Stimulated activated CD4-positive, alpha-beta T cell treated with anti-CD3 and anti-CD28 coated beads, TNF-alpha, amount 100 ng/mL, for 1 hour (primary cell): ENCODE measurements at places on chromosomes 11 and 22.

GRCh38 chr11:132962041-132962440 is 570.3 kb downstream of the OPCML start:
- no peak for DNase-seq

GRCh38 chr11:78438298-78438975 is 20.8 kb upstream of the GAB2 start:
- no peak for DNase-seq

- no peak for DNase-seq
Measured at GRCh38 chr11:204587-205109, 2.6 kb downstream of the BET1L start.

DNA sequence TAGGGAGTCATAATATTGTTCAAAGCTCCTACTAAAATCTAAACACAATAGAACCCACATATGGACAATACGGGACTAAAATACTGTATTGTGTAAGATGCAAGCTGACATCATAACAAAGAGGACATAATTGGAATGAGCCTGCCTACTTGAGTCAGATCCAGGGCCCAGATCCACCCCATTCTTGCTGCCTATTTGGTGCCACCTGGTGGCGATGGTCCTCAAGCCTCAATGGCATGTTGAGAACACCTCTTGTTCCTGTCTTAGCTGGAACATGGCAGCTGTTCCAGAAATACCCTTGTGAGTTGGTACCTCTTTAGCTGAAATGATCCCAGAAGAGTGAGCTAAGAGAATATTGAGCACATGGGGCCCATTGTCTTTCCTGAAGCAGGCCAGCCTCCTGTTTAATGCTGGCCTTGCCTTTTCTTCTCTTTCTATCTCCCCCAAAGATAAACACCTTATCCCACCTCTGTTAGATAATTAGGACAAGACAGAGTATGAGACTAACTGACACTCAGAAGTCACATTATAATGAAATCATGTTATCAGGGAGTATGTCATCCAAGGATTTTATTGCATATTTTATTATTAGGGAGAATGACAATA is 680.9 kb upstream of the ANO5 start:
- DNase-seq: no peak

GRCh38 chr11:120702656-120703055 is 191.1 kb downstream of the GRIK4 start:
- DNase-seq: no peak

DNA sequence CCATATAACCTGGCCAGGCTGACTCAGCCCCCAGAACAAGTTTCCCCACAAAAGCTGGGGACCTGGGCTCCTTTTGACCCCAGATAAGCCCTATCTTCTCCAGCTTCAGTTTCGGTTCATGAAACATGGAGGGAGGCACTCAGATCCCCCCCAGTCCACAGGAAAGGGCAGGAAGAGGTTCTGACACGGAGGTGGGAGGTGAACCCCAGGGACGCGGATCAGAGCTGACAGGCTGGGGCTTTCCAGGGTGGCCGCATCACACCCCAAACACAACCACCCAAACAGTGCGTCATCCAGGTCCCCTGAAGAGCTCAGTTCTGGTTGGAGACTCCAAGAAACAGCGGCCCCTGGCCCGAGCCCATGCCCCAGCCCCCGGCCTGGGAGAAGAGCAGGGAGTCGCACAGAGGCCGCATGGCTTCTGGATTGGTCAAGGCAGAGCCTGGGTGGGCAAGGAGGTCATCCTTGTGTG is 44.3 kb upstream of the A4GALT start:
- DNase-seq: no peak

DNA sequence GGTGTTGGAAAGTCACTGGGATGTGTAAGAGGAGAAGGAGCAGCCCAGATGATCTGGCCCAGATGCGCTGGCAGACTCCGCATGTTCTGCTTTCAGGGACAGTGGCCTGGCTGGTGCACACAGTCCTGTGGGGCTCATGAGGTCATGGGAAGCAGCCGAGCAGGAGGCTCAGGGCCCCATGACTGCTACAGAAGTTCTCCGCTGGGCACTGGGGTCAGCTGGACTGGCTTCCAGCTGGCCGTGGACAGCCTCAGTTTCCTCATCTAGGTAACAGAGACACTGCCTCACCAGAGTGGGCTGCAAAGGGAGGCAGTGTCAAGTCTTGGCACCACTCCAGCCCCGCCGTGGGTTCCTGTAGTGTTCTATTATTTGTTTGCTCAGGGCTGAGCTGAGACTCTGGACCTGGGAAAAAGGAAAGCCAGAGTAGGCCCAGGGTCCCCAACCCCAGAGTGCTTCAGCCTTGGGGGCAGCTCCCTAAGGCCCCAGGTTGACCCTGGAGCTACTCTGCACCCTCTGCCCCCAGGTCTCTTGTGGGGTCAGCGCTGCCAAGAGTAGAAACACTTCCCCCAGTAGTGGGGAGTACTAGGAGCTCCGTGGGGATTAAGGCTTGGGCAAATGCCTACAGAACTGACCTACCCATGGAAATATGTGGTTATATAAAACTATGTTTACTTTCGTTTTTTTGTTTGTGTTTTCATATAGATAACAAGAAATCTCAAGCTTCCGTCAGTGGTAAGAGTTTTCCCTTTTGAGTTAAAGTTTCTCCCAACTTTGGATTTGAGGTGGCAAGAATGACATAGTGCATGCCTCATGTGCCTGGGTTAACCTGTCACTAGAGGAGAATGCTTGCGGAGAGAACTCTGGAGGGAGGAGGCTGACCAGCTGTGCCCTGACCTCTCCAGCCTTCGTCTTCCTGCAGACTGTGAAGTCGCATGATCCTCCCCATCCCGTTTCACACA is 45.3 kb downstream of the MED15 start:
- DNase-seq: no peak

DNA sequence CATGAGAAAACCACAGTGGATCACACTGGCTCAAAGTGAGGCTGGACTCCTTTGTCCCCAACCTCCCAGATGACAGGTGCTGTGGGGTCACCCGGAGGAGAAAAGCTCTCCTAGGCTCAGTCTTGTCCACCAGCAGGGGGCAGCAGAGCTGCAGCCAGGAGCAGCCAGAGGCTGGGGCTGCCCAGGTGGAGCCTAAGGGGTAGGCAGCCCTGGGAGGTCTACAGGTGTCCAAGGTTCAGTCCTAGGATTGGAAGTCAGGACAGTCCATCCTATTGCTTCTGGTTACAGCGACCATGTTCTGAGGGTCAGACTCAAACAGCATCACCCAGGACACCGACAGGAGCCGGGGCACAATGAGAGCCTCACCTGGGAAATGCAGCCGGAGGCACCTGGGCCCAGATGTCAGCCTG is 77.6 kb upstream of the IGLL5 start:
- DNase-seq: peak; percentile 61

DNA sequence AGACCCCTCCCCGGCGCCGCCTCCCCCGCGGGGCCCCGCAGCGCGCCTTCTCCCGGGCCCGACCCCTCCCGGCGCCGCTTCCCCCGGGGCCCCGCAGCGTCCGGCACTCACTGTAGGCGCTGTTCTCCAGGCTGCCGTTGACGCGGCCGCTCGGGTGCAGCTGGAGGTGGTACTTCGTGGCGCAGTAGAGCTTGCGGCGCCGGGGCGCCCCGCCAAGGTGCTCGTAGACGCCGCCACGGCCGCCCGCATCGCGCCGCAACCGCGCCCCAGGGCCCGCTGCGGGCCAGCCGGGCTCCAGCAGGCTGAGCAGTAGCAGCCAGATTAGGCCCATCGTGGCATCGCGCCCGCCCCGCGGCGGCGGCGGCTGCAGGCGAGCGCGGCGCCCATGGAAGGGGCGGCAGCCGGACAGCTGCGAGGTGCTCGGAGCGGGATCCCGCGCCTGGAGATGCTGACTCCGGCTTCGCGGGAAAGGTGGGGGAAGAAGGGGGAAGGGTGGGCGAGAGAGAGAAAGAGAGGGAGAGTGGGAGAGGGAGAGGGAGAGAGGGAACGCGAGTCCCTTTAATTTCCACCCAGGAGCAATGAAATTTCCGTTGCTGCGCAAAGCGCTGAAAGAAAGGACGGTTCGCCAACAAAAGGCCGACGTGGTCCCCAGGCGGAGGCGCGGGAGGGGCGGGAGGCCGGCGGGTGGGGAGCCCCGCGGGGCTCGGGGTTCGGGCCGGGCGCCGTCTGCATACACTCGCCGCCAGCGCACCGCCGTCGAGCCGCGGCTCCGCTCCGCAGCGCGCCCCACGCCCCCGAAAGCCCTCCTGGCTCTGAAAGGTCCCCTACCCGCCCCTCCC is at the start of gene FGF3:
TSS of gene FGF3 (minus strand) at position 814 of the 839 bp plus-strand sequence. CDS start at position 331, 483 bp downstream.
- no peak for DNase-seq

DNA sequence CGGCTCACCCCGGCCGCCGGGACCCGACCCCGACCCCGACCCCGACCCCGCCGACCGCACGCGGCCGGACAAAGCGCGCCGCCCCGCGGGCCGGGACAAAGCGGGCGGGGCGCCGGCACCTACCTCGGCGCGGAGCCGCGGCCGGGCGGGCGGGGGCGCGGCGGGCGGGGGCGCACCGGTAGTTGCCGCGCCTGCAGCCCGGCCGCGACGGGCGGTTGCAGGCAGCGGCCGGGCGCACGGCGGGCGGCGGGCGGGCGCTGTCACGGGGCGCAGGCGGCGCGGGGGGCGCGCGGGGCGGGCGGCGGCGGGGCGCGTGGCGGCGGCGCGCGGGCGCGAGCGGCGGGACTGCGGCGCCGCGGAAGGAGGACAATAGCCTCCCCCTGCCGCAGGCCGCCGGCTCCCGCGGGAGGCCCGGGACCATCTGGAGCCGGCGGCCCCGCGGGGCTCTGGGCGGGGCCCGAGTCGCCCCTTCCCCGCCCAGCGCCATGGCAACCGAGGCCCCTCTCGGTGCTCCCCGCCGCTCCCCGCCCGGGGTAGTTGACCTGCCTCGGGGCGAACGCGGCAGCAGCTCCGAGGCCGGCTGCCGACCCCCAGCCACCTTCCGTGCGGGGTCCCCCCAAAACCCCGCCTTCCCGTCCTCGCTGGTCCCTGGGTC is 851 bp downstream of the SPTBN2 start:
- no peak for DNase-seq

- no peak for DNase-seq
Measured at GRCh38 chr11:107496011-107496410, 38.4 kb upstream of the CWF19L2 start.

DNA sequence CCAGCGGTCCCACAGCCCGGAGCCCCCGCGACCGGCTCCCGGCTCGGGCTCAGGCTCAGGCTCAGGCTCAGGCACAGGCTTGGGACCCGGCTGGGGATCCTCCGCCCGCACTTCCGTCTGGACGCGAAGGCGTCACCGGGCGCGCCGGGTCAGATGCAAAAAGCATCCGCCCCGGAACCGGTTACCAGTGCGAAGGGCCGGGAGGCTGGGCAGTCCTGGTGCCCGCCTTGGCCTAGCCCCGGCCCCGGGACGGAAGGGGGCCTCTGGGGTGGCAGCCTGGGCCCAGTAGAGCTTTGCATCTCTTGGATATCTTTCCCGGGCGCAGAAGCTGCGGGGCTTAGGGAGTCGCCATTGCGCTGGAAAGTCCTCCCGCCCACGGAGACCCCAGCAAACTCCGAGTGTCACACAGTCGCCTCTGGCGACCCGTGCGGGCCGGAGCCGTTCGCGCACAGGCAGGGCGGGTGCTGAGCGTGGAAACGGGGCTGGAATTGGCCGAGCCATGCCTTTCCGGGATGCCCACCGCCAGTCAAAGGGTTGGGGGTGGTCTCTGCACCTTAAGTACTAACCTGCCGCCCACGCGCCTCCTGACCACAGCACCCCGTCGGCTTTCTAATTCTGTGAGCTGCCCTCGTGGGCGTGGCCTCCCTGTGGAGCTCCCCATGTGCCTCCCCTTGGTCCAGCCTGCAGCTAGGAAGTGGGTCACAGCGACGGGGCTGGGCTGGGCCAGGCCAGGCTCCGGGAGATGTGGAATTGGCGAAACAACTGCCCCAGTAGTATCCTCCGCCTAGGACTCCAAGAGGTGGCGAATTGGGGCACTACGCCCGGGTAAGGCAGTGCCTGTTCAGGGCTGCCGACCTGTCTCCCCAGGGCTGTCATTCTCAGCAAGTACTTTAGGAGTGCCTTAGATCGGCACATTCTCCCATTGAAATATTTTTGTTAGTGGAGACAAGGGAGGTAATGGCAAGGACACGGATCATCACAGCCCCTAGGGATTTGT is at the start of gene TMEM9B:
TSS of gene TMEM9B (minus strand) at position 119 of the 997 bp plus-strand sequence. CDS start 129 bp downstream, outside the sequence.
- peak; percentile 37 for DNase-seq

GRCh38 chr11:76246271-76246933 is 40.1 kb upstream of the WNT11 start:
- DNase-seq: no peak

- DNase-seq: no peak
Measured at GRCh38 chr11:41020259-41020658, 439.2 kb downstream of the LRRC4C start.
